Hypothalamus (tissue), 51 donors: ENCODE measurements at places on chromosomes 2 and 18.

GRCh38 chr2:205775097-205775877 lies 93.0 kb downstream of the NRP2 start:
- DNase-seq = no peak

DNA sequence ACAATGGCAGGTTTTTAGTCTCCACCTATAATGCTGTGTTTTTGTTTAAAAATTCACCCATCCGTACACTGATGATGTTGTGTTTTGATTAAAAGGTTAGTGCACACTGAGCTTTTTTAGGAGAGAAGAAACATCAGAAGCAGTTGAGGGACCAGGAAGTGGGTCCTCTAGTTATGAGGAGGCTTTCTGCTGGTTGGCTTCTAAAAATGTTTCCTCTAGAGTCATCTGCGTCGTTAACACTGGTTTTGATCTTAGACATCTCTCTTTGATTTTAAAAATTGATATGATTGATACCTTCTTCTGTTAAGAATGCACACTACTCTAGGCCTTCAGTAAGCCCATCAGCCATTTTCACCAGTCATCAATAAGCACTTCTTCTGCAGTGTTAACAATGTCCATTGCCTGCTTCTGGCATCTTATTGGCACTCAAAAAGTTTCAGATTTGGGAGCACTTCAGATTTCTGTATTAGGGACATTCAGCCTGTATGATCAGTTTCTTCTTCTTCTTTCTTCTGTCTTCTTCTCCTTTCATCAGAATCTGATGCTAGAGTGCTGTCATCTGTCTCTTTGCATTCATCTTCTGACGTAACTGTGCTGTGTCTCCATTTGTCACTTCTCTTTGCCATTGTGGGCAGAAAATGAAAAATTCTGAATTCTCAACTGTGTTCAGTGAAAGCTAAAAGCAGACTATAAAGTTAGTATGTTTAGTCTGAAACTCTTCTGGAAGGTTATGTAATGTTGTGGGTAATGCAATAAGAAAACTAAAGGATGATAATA lies 56.3 kb downstream of the PHLPP1 start:
- DNase-seq = no peak

- no peak for DNase-seq
These were observed 54.2 kb upstream of the ACVR2A start for GRCh38 chr2:147790580-147790979.

DNA sequence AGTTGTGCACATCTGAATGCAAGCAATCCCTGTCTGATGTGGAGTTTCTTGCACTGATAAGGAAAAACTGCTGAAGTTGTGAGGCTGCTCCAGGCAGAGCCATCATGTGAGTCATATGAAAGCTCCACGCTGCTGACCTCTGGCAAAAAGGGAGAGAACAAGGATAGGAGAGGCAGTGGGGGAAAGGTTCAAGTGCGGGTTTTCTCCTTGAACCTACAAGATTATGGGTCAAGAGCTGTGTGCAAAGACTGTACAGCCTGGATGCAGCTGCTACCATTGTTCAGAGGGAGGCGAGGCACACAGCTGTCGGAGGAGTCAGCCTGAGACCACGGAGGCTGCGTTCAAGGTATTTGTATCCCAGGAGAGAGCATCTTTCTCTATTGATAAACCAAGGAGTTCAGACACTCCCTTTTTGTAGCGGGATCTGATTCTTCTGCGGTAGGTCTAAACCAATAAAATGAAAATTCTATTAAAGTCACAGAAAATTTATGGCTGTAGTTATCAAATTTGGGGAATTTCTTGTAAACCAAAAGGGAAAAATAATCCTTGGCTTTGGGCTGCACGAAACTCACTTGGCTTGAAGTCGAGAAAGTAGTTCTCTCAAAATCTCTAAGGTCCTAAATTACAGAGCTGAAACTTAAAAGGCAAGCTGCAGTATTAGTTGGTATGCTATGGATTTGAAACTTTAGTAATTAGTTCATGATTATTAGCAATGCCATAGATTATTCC lies at the start of gene CDK15:
CDK15 (plus strand) TSS at position 96 of the 729 bp plus-strand sequence; CDS start at position 224, 128 bp downstream.
- DNase-seq = no peak

GRCh38 chr18:45671321-45671720 lies 52.7 kb upstream of the SLC14A1 start:
- no peak for DNase-seq

GRCh38 chr2:202574541-202574940 lies 60.2 kb upstream of the FAM117B start:
- DNase-seq = no peak

GRCh38 chr18:37540424-37541138 lies 25.0 kb downstream of the CELF4 start:
- no peak for DNase-seq

- no peak for DNase-seq
These were observed 5.7 kb downstream of the MCFD2 start for GRCh38 chr2:46909771-46910419.

DNA sequence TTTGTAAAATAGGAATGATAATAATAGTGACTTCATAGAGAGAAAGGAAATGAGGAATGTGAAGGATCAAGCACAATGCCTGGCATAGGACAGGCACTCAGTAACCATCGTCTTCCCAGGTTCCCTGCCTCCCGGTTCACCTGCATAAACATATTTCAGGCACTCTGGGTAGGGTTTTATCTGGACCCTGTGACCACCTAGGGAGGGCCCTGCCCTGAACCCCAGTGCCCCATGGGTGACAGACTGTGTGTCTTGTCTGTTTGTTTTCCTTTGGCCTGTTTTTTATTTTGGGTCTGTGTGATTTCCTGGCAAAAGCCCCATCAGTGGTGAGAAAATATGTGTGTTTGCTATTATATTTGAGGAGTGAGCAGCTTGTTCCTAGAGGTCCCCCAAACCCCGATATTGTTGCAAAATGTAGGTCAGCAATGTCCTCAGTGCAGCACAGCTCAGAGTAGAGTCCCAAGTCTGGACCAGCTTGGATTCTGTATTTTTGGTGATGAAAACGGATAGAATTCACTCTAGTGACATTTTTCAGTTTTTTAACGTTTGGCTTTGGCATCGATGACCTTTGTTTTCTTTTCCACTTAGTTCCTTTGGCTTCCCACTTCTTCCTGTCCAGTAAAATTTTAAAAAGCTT lies 9.6 kb upstream of the NT5C1B start:
- no peak for DNase-seq

DNA sequence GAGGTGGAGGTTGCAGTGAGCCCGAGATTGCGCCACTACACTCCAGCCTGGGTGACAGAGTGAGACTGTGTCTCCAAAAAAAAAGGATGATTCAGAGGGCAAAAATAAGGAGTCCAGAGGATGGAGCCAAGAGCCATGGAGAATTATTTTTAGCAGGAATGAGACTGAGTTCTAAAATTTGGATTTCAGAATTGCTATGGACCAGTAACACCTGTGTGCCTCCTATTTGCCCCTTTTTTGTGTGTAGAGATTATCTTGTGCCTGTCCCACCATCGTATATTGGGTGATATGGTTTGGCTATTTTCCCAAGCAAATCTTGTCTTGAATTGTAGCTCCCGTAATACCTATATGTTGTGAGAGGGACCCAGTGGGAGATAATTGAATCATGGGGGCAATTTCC lies 16.4 kb upstream of the RGPD8 start:
- DNase-seq = no peak
